Stimulated activated CD8-positive, alpha-beta memory T cell treated with anti-CD3 and anti-CD28 coated beads, Interleukin-4, amount 100 ng/mL, for 1 hour (primary cell): ENCODE measurements at places on chromosomes 3 and 15.

DNA sequence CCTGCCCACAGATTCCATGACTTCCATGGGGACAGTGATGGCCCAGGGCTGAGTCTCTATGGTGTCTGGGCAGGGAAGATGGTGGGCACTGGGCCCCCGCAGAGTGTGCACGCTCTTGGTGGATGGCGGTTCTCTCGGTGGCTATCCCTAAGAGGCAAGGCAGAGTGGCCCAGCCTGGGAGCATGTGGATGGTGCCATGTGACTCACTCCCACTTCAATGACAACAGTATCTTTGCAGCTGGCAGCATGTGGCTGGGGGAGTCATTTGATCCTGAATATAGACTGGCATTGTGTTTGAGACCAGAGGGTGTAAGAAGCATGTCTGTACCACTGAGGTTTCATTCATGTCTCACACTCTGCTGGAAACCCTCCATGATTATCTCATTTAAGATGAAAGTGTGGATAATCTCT is 101.2 kb downstream of the CORO2B start:
- DNase-seq = no peak

- DNase-seq = no peak
These were observed 474.4 kb downstream of the NTRK3 start for GRCh38 chr15:87781959-87782625.

- no peak for DNase-seq
These were observed 4.1 kb upstream of the KLF13 start for GRCh38 chr15:31322504-31322903.

- no peak for DNase-seq
These were observed 81.3 kb downstream of the STAC start for GRCh38 chr3:36461597-36461996.

- no peak for DNase-seq
These were observed 17.1 kb downstream of the PAK2 start for GRCh38 chr3:196756732-196757131.

DNA sequence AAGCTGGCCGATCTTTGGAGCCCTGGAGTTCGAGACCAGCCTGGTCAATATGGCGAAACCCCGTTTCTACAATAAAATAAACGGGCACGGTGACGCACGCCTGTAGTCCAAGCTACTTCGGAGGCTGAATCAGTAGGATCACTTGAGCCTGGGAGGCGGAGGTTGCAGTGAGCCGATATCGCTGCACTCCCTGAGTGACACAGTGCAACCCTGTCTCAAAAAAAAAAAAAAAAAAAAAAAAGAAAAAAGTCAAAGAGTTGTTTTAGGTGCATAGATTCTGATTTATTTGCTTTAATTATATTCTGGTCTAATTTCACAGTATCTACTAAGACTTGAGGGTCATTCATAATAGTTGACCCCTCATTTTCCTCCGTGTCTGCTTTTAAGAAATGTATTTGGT is 1.7 kb downstream of the ARL13B start:
- no peak for DNase-seq

DNA sequence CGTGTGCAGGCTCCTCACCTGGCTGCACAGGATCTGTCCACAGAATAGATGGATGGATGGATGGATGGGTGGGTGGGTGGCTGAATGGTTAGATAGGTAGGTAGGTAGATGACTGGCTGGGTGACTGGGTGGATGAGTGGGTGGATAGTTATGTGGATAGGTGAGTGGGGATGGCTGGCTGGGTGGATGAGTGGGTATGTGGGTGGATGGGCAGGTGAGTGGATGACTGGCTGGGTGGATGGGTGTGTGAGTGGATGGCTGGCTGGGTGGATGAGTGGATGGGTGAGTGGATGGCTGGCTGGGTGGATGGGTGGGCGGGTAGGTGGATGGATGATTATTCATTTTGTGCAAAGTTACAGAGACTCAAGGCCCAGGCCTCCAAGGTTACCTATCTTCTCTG is 172.9 kb upstream of the CTDSPL start:
- DNase-seq = no peak

DNA sequence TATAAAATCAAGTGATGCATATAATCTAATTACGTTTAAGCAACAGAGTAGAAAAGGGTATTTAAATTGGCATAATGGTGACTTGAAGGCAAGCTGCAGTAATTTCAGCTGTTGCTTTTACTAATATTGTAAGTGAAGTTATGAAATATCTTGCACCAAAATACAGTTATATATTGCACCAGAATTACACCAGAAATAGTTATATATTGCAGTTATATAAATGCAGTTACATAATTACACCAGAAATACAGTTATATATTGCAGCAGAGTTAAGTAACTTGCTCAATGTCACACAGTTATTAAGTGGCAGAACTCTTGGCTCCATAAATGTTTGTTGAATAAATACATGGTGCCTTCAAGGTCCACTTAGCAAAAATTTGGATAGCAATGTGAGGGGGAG is 51.4 kb downstream of the PCOLCE2 start:
- DNase-seq = no peak

- no peak for DNase-seq
These were observed 1.2 kb downstream of the ROBO1 start for GRCh38 chr3:79766496-79767193.

DNA sequence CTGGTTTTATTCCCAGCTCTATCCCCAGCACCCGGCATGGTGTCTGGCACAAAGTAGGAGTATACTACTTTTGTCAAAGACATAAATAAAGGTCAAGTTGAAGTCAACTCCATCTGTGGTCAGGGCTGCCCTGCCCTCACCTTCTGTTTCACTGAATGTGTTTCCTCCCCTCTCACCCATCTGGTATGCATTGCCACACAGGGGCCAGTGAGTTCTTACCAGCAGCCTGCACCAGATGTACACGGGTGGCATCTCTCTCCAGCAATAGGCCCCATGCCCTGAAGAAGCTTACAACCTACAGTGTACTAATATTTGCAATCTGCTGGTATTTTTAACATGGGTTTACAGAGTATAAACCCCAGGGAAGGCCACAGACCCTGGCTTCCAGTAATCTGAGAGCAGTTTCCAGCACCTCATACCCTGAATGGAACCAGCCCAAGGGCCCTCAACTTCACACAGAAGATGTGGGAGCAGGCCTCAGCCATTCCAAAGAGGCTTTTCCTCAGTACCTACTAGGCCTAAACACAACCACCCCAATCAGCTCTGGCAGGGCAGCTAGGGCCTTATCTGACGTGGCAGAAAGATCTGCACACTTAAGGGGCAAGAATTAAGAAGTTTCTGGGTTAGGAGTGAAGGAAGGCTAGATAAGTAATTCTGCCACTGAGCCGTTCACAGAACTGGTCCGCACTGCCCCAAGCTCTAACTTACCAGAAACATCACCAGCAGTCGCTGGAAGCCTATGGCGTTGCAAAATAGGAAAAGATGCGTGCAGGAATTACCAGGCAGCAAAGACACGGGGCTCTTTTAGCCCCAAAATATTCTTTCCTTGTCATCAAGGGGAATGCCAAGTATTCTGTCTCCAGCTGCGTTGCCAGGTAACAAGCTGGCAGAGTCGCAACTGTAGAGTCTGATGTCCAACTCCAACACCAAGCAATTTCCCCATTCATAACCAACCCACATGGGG is 2.1 kb downstream of the IDH2 start:
- no peak for DNase-seq

- DNase-seq = no peak
These were observed 37.6 kb upstream of the BNC1 start for GRCh38 chr15:83322061-83322460.

DNA sequence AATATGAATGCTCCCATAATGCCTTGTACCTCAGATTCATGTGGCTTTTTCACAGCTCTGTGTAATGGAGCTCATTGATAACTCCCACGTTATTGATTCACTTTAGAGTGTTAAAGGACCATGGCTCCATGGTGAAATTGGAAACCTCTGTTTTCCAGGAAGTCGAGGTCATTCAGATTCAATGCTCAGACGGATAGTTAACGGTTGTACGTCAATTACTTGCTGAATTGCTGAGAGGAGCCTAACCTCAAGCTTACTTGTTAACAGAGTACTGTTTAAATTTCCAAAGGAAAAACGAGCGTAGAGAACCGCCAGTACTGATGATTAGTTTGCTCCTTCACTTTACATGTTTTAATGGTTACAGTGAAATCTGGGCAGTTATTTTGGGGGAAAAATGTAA is 11.1 kb downstream of the ABHD17C start:
- DNase-seq = no peak

DNA sequence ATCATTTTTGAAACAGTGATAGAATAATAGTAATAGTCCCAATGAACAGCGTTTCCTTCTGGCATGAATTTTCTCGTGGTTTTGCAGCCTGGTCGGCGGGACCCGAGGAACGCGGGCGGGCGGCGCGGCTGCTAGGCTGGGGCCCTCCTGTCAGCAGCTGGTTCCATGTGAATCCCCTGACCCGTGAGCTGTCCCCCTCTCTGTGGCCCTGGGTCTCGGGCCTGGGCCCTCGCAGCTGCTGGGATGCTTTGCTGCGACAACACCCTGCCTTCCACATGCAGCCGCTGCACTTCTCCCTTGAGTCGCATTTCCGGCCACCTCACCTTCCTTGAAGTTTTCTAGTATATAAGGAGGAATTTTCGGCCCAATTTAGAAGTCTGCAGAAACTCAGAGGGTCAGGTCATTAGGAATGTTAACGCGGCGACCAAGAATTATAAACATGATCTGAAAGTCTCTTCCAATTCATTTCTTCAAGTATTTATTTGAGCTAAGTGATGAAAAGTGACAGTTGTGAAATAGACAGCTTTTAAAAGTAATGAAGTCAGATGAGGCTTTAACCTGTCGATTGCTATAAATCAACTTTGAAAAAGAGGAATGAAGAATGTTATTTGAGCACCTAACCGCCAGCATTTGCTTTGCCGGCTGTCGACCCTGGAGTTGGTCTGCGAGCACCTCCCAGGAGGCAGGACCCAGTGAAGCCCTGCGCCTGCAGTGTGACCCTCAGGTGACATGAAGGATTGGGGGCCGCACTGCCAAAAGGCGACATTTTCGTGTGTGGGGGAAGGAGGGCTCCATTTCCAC is 27.7 kb downstream of the NR2F2 start:
- no peak for DNase-seq

GRCh38 chr15:80003934-80004472 is 33.0 kb upstream of the BCL2A1 start:
- no peak for DNase-seq

GRCh38 chr3:143442814-143443447 is 323.4 kb downstream of the CHST2 start:
- no peak for DNase-seq

- no peak for DNase-seq
These were observed 6.3 kb upstream of the RARB start for GRCh38 chr3:25421747-25422146.

- no peak for DNase-seq
These were observed 66.1 kb upstream of the NR2F2 start for GRCh38 chr15:96264351-96264798.

GRCh38 chr3:186226482-186226881 is 117.6 kb upstream of the ETV5 start:
- DNase-seq = no peak

DNA sequence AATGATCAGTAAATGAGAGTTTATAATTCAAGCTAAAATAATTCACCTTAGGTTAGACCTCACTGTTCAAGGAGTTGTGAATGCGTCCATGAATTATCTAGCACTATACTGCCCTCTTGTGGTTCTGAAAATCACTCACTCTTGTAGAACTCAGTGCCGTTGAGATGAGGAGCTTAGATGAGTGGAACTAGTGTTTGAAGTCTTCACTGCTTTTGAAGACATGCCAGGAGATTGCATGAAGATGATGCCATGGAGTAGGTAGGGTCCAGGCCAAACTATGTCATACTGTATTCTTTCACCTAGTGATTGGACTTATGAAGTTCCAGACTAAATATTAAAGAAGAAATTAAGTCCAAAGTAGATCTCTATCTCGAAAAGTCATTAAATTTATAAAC is 28.8 kb downstream of the LYSMD4 start:
- DNase-seq = no peak

GRCh38 chr3:33892655-33893054 is 94.2 kb downstream of the PDCD6IP start:
- no peak for DNase-seq

- no peak for DNase-seq
These were observed 66.3 kb upstream of the CRTC3 start for GRCh38 chr15:90463381-90463780.

DNA sequence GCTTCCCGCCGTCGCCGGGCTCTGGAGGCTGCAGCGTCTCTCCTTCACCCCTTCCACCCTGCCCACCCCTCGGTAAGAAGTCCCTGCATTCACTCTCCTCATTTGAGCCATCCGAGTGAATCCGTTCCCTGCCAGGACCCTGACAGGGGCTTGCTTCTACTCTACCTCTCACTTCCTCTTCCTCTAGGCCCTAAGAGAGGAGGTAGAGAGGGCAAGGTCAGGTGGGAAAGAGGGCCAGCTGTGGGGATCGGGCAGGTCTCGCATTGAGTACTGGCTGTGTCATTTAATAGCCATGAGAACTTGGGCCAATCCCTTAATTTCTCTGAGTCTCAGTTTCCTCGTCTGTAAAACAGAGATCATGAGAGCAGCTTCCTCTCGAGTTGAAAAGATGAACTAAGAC is 283.6 kb downstream of the UACA start:
- no peak for DNase-seq

DNA sequence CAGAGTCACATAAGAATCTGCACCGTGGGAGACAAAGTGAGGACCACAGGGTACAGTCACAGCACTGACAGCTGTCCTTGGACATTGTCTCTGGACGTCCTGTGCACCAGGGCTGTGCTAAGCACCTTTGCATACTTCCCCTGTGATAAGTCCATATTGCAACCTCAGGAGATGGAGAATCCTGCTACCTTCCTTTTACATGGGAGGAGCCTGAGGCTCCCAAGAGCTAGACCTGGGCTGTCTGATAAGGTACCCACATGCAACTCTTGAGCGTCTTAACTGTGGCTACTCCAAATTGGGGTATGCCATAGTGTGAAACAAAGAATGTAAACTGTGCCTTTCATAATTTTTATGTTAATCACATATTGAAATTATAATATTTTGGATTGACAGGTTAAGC is 2.5 kb upstream of the FETUB start:
- no peak for DNase-seq

- no peak for DNase-seq
These were observed 47.4 kb upstream of the GMNC start for GRCh38 chr3:190909908-190910307.

- DNase-seq = no peak
These were observed 118.7 kb downstream of the NUP210 start for GRCh38 chr3:13301286-13301987.

DNA sequence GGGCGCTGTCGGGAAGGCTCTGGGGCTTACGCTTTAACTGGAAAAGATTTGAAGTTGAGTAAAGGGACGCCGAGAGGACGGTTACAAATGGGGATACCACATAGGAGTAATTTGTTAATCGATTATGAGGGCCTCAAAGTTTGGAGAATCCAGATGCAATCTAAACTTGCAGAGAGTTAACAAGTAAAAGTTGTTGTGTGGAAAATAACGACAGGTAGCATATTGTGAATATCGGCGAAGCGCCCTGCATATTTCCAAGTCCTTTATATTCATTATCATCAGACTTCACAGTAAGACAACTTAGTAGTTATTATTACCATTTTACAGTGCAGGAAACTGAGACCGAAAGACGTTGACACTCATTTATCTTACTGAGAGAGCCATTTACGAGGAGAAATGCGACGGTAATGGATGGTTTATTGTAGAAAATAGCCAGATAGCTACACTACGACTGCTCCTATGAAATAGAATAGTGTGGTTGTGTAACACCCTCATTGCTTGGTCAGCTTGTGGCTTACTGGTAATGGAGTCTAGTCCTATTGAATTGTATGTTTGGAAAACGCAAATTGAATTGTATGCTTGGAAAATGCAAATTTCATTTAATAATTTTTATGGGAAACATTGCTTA is 700 bp downstream of the MKRN2 start:
- no peak for DNase-seq

GRCh38 chr15:101017093-101017754 is 98.1 kb downstream of the LRRK1 start:
- DNase-seq = no peak
